ENCODE measurements at places on chromosomes 12 and 14.
A peak's percentile ranks its signal among the peaks of the same experiment; 100 is the strongest.

DNA sequence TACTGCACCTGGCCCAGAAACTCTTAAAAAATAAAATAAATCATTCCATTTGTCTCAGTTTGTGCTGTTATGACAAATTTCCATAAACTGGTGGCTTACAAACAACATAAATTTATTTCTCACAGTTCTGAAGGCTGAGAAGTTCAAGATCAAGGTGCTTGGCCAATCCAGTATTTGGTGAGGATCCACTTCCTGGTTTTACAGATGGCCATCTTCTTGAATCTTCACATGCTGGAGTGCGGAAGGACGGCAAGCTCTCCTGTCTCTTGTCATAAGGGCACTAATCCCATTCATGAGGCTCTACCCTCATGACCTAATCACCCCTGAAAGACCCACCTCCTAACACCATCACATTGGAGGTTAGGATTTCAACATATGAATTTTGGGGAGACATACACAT lies 29.9 kb upstream of the MYBPC1 start:
- no peak for DNase-seq

GRCh38 chr12:110023059-110023980 lies 24.1 kb downstream of the ANKRD13A start:
- no peak for DNase-seq

DNA sequence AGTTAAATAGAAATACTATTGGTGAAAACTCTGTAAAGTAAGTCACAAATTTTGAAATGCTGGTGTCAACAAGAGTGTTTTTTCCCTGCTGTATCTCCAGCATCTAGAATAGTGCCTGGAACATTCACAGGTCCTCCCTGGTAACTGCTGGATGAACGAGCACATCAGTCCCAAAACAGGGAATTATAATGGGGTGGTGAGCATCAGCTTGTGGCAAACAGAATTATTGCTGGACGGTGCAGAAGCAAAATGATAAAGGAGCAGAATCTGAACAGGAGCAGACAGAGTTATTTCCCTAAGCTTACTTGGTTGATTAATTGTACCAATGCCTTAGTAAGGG lies 129.9 kb downstream of the GRIP1 start:
- no peak for DNase-seq

GRCh38 chr12:60684988-60685655 lies 1089.3 kb downstream of the SLC16A7 start:
- no peak for DNase-seq

DNA sequence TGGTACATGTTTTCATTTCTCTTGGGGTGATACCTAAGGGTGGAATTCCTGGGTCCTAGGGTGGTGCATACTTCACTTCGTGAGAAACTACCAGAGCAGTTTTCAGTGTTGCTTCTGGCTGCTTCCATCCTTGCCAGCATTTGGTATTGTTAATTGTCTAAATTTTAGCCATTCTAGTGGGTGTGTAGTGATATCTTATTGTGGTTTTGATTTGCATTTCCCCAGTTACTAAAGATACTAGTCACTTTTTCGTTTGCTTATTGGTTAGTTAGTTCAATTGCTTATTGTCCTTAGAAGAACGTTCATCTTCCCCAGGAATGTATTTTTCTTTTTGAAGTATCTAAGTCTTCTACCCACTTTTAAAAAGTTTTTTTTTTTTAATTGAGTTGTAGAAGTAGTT lies 80.2 kb downstream of the ERC1 start:
- DNase-seq, result no peak

DNA sequence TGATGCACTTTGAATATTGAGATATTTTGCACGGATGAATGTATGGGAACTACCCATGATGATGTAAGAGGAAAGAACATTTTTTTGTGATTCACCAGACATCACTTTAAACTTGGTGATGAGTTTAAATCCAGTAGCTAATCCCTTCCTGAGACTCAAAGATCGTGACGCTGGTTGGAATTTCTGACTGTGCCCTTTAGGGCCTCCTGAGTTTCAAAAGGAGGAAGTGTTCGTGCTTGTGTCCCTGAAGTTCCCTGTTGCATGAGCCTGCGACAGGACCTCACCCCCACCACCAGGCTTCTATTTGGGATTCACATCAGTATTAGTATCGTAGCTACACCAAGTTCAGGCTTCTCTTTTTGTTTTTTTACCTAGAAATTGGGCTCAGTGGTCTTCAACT lies 18.6 kb upstream of the RIN3 start:
- DNase-seq, result no peak

GRCh38 chr12:124401704-124402221 lies 106.9 kb downstream of the RFLNA start:
- DNase-seq, result no peak

- DNase-seq, result peak; percentile 4
Observed at GRCh38 chr12:33438851-33439586, 600 bp downstream of the SYT10 start.

DNA sequence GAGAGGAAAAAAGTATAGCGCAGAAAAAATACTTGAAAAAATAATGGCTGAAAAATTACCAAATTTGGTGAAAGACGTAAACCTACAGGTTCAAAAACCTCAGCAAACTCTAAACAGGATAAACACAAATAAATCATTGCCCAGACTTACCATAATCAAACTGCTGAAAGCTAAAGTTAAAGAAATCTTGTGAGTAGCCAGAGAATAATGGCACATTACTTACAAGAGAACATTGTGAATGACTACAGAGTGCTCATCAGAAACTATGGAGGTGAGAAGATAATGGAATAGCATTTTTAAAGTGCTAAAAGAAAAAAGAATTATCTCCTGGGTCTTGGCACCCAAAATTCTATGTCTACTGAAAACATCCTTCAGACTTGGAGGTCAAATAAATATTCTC lies 36.0 kb downstream of the ATF1 start:
- no peak for DNase-seq

DNA sequence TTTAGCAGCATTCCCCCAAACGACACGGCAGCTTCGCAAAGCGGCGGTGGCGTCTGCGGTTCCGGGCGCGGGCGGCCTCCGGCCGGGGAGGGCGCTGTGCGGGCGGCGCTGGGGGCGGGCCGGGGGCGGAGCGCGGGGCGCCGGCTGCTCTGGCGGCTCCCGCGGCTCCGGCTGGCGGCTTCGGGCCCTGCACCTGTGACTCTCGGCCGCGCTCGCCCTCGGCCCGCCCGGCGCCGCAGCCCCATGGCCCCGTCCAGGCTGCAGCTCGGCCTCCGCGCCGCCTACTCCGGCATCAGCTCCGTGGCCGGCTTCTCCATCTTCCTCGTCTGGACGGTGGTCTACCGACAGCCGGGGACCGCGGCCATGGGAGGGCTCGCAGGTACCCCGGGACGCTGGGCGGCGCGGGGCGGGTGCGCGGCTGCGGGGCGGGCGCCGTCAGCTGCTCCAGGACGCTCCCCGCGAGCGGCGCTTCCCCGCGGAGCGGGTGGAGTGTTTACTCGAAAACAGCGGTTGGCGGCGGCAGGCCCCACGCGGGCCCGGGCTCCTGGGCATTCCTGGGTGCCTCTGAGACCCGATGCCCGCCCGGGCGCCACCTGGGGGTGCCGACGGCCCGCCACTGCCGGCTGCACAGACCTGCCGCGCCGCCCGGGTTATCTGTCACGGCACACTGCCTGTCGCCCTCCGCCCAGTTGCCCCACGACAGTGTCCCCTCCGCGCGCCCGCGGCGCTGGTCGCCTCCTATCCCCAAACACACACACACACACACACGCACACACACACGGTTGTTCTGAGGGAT lies at the start of gene SLC48A1:
Gene SLC48A1 (plus strand): TSS at position 177 of the 796 bp plus-strand sequence. CDS start 67 bp downstream, at position 244.
- peak; percentile 80 for DNase-seq

- DNase-seq, result no peak
Observed at GRCh38 chr12:132437252-132437932, 52.6 kb upstream of the FBRSL1 start.

- no peak for DNase-seq
Observed at GRCh38 chr12:82996168-82996812, 309.6 kb downstream of the TMTC2 start.

DNA sequence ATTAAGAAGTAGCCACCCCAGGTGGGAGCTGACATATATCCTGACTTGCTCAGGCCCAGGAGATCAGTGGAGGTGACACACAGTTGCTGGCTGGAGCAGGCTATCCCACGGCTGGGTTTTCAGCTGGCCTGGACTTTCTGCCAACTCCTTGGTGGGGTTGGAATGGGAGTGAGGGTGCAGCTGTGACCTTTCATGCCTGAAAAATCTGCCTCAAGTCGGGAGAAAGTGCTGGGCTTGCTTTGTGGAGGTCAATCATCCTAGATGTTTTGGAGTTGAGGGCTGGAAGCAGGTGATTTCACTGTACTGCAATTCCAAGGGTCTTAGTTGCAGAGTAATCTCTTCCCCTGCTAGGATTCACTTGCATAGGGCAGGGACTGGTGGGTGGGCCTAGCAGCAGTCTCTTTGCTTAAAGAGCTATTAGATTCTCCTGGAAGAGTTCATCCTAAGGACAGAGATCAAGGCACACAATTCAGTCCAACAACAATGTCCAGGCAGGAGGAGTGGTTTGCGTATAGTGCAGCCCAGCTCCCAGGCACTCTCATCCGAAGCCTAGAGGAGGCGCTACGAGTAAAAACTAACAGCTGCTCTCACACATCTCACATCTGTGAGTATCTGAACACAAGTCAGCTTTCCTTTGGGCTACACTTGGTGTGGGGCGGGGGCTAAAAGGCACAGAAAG lies 98.1 kb downstream of the GAS2L3 start:
- DNase-seq, result no peak

DNA sequence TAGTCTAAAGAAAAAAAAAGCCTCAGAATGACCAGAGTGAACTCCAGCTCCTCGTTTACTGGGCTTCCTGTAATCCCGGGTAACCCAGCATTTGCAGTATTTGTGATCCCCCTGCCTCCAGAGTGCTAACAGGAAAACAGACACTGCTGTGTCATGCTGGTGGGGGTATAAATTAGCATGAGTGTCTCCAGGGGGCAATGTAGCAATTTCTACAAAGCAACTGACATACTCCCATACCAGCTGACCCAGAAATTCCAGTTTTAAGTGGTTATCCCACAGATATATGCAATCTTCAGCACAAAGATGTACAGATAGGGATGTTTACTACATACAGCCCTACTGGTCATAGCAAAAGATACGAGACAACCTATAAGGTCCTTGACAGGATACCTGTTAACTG lies 18.8 kb downstream of the TTC7B start:
- DNase-seq, result no peak

DNA sequence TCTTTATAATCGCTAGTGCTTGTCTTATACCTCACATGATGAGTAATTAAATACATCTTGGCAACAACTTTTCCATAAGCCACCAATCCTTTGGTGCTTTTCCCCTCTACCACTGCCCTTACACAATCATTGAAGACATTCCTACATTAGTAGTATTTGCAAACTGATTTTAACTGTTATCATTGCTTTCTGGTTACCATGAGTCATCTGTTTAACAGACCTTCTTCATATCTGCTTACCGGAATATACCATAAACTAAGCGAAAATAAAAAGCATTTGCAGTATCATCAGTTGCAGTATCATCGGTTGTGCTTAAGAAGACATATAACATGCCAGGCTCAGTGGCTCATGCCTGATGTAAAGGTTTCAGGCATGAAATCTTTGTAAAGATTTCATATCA lies 54.8 kb upstream of the PLEKHA5 start:
- no peak for DNase-seq

DNA sequence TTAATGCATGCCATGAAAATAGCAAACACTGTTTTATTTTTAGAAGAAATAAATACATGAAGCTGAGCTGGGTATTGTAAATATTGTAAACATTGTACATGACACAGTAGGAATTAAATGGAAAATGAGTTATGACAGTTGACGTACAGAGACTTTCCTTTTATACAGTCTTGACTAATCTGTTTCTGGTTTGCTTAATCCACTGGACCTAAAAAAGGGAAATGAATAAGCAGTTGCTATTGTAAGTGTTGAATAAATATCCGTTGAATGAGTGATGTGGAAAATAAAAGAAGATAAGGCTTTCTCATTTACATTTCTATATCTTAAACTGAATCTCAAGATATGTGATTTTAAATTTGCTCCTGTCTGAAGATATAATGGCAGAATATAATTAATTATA lies 15.0 kb downstream of the PMCH start:
- no peak for DNase-seq

DNA sequence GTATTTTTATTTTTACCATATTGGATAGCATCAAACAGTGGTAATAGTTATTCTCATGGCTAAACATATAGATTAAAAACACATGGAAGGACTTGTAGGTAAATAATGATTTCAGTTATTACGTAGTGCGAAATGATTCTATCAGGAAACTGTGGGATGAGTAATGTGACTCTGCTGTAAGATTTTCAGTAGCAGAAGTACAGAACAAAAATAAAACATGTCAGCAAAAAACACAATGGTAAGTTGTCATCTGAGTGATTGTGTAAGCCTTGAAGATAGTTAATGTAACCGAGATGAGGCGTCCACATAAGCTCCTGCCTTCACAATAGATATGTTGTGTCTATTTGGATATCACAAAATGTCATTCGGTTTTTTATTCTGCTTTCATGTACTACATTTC lies 99.8 kb downstream of the BORCS5 start:
- DNase-seq, result no peak

GRCh38 chr12:45729233-45730083 lies at the start of gene ARID2:
ARID2 (plus strand) TSS chr12:45729706; CDS start chr12:45729837, 131 bp downstream.
- DNase-seq, result peak; percentile 91

- no peak for DNase-seq
Observed at GRCh38 chr14:34649344-34649743, 19.4 kb upstream of the SNX6 start.

DNA sequence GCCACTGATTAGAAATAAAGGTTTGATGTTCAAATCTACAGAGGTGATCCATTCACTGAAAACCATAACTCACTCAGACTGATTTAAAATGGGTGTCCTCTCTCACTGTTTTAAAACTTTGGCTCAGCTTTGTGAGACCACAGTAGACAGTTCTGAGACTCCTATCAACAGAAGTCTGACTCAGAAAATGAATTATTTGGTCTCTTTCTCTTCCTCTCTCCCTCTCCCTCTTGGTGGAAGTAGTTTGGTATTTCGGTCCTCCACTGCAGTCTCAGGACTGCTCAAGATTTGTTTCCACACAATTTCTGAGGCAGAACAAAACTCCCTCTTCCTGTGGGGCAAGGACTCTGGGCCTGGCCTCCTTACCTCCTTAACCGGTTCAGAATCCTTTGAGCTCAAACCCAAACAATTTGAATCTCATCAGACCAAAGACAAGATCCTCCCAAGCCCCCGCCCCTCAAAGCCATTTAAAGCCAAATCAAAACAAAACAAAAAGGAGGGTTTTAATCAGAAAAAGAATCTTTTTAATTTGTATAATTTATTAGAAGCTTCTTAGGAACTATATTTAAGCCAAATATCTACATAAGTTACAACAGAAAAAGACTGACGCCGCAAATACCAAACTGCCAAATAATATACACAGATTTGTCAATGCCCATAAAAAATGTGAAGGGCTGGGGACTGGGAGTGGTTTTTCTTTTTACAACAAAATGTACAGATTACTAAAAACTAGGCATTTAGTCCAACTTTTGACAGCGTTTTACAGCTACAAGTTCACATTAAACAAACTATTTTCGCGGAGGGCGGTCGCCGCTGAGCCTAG lies 3.9 kb downstream of the NKX2-1 start:
- no peak for DNase-seq

GRCh38 chr12:27387473-27387872 lies 54.8 kb downstream of the BMAL2 start:
- DNase-seq, result no peak

- DNase-seq, result no peak
Observed at GRCh38 chr12:27864521-27864920, 84.5 kb upstream of the MANSC4 start.

All from GM06990 (cell line).